AG08395 (cell line): ENCODE measurements at places on chromosomes 1 and 21.
A peak's percentile ranks its signal among the peaks of the same experiment; 100 is the strongest.

GRCh38 chr21:44258056-44258725 lies 3.5 kb downstream of the DNMT3L start:
- no peak for DNase-seq

- DNase-seq = no peak
Observed at GRCh38 chr1:3924825-3925220, 24.8 kb upstream of the C1orf174 start.

DNA sequence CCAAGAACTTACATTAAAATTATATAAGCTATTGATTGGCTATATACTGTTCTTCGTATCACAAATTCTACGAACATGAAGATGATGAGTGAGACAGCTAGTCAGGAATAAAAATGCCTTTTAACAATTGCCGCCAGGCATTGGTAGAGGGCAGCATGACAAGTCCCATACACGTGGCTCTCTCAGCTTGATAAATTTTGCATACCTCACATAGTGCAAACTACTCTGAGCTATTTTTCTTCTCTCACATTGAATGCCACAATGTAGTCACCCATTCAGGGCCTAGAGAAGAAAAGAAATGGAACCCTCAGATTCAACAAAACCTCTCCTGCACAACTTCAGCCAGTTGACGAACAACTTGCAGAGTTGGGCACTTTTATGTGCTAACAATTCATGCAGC lies 27.0 kb upstream of the FMO2 start:
- DNase-seq = no peak

GRCh38 chr1:31769720-31770390 lies 5.7 kb upstream of the ADGRB2 start:
- no peak for DNase-seq

DNA sequence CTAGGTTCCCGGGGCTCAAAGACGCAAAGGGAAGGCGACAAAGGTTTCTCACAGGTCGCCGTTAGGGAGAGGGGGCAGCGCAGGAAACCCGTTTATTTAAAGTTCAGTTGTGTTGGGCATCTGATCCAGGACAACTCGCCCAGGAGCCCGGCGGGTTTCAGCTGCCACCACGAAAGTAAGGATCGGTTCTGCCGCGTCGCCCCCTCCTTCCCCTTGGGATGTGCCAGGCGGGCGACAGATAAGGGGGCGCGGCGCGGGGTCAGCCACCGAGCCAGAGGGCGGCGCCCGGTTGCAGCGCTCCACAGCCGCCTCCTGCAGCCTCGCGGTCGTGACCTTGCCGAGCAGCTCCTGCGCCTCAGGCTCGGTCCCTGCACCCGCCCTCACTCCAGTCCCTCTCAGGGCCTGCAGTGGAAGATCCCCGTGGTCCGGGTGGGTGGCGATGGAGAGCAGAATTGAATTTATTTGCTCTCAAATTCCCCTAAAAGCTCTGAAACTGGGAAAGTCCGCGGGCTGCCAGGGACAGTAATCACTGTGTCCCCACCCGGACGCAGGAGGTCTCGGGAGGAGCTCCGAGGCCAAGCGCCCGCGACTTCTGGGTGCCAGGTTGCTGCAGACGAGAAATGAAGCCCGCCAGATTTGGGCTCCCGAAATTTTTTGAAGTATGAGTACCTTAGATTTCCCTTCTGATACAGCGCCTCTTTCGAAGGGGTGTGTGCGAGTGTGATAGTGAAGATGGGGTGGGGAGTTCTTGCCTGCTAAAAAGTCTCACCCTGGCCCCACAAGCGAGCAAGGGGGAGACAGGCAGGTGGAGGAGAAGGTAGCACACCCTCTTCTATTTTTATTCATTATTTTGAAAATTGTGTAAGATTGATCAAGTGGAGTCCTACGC lies 28.4 kb upstream of the NFIA start:
- no peak for DNase-seq

DNA sequence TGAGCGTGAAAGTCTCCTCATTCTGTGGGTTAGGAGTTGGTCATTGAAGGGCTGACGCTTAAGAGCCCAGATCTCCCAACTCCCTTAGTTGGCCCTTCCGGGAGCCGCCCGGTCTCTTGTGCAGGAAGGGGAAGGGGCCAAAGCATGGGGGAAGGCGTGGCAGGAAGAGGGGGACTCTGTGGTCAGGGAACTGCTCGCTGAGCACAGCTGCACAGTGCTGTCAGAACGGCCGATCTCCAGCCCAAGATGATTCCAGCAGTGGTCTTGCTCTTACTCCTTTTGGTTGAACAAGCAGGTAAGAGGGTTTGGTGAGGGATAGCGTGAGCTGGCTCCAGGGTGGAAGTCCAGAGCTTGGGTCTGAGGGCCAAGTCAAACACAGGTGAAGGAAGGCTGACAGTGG lies at the start of gene FCER1G:
Gene FCER1G (plus strand): TSS at position 220 of the 400 bp plus-strand sequence. CDS start 27 bp downstream, at position 247.
- no peak for DNase-seq

GRCh38 chr1:17128361-17128760 lies 9.1 kb upstream of the PADI2 start:
- peak; percentile 95 for DNase-seq

DNA sequence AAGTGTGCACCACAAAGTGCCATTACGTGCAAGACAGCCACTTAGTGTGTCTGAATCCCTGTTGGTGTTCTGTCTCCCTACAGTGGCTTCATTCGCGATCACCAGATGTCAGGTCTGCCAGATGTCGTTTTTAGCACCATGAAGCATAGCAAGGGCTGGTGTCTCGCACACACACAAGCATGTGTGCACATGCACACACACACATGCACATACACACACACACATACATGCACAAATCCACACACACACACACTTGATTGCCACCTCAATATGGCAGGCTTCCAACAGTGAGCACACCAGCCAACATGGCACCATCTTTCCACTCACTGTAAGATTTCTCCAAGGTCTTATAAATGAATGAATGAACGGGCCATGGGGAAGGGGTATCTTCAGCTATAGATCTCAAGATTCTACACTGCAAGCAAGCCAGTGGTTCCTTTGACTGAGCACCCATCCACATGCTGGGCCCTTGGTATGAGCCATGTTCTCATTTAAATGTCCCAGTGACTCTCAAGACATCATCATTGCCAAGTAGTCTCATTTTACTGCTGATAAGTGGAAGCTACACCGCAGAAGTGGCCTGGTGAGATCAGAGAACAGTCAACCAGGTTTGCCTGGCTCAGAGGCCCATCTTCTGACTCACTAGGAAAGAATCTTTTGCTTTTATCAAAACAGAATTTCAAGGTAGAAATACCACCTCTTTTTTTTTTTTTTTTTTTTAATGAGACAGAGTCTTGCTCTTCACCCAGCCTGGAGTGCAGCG lies 84.9 kb downstream of the SIM2 start:
- DNase-seq = peak; percentile 18

GRCh38 chr1:10796029-10796944 lies at the start of gene CASZ1:
Gene CASZ1 (minus strand): TSS chr1:10796646. CDS start chr1:10693889, 102,757 bp downstream.
- DNase-seq = peak; percentile 99

DNA sequence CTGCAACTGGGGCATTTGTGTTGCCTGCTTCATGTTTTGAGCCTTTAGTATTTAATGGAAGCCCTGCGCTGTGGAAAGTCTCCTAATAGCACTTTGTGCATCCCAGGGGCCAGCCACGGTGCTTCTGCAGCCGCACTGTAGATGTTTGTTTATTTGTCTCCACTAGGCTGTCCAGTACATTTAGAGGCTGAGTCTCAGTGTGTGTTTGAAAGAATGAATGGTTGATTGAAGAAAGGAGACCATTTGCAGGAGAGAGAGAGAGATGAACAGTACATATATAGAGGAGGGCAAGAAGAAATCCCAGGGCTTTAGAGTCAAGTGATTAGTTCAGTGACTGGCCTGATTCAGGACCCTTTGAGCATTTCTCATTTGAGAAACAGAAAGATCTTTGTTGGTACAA lies 33.9 kb downstream of the MPZL1 start:
- no peak for DNase-seq

GRCh38 chr1:37752583-37753471 lies 12.1 kb downstream of the EPHA10 start:
- DNase-seq = peak; percentile 53

DNA sequence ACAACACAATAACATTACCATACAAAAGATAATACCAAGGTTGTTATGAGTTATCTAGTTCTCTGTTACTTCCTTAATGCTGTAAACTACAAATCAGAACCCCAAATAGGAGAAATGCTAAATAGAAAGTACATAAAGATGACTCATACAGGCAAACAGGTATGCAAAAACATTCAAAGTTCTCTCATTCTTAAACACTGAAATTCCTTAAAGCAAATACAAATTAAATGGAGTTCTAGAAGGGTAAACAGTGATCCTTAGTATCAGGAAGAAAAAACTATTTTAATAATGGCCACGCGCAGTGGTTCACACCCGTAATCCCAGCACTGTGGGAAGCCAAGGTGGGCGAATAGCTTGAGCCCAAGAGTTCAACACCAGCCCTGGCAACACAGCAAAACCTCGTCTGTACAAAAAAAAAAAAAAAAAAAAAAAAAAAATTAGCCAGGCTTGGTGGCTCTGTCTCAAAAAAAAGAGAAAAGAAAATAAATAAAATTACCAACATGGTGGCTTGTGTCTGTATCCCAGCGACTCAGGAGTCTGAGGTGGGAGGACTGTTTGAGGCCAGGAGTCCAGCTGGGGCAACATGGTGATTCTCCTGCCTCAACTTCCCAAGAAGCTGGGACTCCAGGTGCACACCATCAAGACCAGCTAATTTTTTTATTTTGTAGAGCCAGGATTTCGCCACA lies 17.5 kb downstream of the FBXO42 start:
- DNase-seq = no peak
